ENCODE measurements at places on chromosomes 5 and 9. TPM values are rescaled to one million over a fixed set of nuclear protein-coding genes. Genes with fewer than 3 reads are reported as not detected.

Gene AGXT2
- total RNA-seq, result not detected

Gene FOXD4
- 0.89 TPM for total RNA-seq

DNA sequence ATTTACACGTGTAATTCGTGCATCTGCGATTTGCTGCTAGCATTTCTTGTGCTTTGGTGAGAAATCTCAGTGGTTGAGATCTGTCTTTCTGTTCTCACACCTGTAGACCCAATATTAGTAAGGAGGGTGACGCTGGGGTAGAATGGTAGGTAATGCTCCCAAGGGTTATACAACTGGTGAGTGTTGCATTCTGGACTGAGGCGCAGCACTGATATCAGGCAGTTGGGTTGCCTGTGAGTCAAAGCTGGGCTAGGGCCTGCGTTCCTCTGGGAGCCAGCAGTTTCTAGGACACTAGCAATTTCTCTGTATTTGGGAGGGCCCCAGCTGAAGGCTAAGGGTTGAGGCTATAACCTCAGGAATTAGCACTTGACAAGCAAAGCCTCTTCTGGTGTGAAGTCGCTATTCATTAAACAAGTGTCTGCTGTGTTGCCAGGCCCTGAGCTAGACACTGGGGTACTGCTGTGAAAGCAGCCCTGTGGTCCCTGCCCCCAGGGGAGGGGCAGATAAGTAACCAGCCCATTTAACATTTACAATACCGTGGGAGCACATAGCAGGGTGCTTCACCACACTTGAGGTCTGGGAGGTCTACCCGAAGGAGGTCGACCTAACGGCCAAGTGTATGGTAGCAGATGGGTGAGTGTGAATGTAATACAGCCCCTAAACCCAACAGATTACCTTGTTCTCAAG lies 28.7 kb downstream of the LARP1 start:
- peaks cover 69% of the 10 kb centered on the region for H3K4me1 ChIP-seq
- H3K36me3 ChIP-seq, result no peaks in the 10 kb centered on the region
- no peaks in the 10 kb centered on the region for H3K27me3 ChIP-seq
- peak overlapping the region; percentile 67 for H3K27ac ChIP-seq
- no peak overlapping the region for H3K4me3 ChIP-seq

DNA sequence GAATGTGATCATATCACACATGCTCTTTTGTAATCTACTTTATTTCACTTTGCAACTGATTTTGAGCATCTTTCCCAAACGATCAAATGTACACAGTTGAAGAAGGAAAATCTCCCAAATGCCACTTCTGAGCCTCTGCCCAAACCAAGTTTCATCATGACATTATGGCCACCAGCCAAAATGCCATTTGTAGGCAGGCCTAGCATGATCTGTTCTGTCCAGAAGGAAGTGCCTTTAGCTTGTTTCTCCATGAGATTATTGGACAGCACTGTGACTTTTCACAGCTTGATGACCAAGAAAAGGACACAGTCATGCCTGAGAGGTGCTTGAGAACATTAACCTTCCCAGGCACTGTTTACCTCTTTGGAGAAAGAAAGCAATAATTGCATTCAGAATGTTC lies 73.2 kb upstream of the PIP5K1B start:
- H3K36me3 ChIP-seq, result no peaks in the 10 kb centered on the region
- H3K4me1 ChIP-seq, result peaks cover 24% of the 10 kb centered on the region
- H3K27ac ChIP-seq, result no peak overlapping the region
- no peaks in the 10 kb centered on the region for H3K27me3 ChIP-seq

- DNase-seq, result no peak
- H3K4me3 ChIP-seq, result no peak overlapping the region
- H3K27ac ChIP-seq, result no peak overlapping the region
- no peaks in the 10 kb centered on the region for H3K36me3 ChIP-seq
- H3K4me1 ChIP-seq, result no peaks in the 10 kb centered on the region
Measured at GRCh38 chr5:162372256-162372655, 304.7 kb downstream of the GABRG2 start.

DNA sequence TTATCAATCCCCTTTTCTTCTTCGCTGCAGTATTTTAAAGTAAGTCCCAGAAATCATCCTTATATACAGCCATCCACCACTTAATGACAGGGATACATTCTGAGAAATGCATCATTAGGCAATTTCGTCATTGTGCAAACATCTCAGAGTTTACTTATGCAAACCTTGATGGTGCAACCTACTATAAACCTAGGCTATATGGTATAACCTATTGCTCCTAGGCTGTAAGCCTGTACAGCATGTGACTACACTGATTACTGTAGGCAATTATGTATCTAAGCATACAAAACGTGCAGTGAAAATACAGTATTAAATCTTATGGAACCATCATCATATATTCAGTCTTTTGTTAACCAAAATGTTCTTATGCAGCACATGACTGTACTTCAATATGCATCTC lies 36.8 kb downstream of the SAXO1 start:
- DNase-seq, result no peak
- H3K4me1 ChIP-seq, result no peaks in the 10 kb centered on the region
- H3K27me3 ChIP-seq, result no peaks in the 10 kb centered on the region
- H3K4me3 ChIP-seq, result no peak overlapping the region
- no peak overlapping the region for H3K27ac ChIP-seq

DNA sequence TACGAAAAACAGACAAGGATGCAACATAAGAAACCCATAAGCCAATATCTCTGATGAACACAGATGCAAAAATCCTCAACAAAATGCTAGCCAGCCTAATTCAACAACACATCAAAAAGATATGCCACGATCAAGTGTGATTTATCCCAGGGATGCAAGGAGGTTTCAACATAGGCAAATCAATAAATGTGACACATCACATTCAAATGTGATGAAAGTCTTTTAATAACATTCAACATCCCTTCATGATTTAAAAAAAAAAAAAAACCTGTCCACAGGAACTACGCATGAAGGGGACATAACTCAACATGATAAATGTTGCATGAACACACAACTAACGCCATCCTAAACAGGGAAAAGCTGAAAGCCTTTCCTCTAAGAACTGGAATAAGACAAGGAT lies 102.2 kb downstream of the PLPP1 start:
- no peaks in the 10 kb centered on the region for H3K27me3 ChIP-seq
- no peak overlapping the region for H3K4me3 ChIP-seq
- no peaks in the 10 kb centered on the region for H3K36me3 ChIP-seq
- H3K27ac ChIP-seq, result no peak overlapping the region

- no peaks in the 10 kb centered on the region for H3K36me3 ChIP-seq
- DNase-seq, result no peak
- H3K27me3 ChIP-seq, result no peaks in the 10 kb centered on the region
- H3K4me3 ChIP-seq, result no peak overlapping the region
Measured at GRCh38 chr5:124128867-124129266, 616.9 kb downstream of the CSNK1G3 start.
